ENCODE measurements at places on chromosomes 7 and 10.

- DNase-seq, result no peak
Measured at GRCh38 chr10:117165538-117166417, 27.7 kb upstream of the VAX1 start.

DNA sequence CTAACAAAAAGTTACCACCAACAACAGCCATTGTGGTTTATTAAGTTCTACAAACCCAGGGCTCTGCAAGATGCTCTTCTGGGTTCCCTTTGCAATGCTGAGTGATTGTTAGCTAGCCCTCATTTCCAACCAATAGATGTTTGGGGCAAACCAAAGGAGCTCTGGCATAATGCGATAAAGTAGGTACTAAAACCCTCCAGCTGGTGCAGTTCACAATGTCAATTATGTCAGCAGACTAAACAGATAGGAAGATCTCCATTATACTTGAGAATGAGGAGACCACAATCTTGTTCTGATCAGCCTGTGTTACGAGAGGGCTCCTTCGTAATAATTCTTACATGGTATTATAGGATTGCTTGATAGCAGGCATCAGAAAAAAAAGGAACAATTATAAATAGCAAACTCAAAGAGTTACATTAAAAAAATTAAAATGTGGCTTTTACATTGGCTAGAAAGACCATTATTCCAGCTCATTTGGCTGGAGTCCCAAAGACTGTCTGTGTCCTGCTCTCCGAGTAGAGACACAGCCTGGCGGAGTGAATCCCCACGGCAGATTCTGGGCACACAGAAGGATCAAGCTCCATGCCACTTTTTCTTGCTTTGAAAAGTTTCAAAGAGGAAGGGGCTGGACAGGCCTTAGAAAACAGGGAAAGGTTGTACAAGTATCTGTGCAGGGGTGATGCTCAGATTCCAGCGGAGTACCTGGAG, 93.8 kb downstream of the ZRANB1 start:
- DNase-seq, result peak; percentile 6

- no peak for DNase-seq
Measured at GRCh38 chr10:78755877-78756455, 312.8 kb upstream of the ZMIZ1 start.

DNA sequence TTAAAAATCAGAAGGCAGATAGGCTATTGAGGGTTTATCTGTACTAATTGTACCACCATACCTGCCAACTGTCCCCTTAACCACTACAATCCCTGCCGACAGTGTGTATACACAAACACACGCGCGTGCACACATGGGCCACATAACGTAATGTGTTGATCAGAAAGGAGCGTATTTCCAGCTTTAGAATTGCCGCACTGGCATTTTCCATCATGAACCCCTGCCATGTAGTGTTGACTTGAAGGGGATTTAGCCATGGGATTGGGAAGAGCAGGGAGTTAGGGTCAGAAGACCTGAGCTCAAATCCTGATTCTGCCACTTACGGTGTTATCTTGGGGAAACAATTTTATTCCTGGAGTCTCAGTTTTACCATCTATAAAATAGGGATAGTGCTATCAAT, 158.9 kb downstream of the TCF7L2 start:
- DNase-seq, result no peak

GRCh38 chr10:25933653-25934608, at the start of gene MYO3A:
MYO3A (plus strand) TSS chr10:25934229; CDS start chr10:25952111, 17,882 bp downstream.
- peak; percentile 49 for DNase-seq

GRCh38 chr10:1268831-1269230, 212.6 kb downstream of the WDR37 start:
- DNase-seq, result no peak

GRCh38 chr7:116393654-116394053, 105.9 kb upstream of the CAV2 start:
- DNase-seq, result no peak

DNA sequence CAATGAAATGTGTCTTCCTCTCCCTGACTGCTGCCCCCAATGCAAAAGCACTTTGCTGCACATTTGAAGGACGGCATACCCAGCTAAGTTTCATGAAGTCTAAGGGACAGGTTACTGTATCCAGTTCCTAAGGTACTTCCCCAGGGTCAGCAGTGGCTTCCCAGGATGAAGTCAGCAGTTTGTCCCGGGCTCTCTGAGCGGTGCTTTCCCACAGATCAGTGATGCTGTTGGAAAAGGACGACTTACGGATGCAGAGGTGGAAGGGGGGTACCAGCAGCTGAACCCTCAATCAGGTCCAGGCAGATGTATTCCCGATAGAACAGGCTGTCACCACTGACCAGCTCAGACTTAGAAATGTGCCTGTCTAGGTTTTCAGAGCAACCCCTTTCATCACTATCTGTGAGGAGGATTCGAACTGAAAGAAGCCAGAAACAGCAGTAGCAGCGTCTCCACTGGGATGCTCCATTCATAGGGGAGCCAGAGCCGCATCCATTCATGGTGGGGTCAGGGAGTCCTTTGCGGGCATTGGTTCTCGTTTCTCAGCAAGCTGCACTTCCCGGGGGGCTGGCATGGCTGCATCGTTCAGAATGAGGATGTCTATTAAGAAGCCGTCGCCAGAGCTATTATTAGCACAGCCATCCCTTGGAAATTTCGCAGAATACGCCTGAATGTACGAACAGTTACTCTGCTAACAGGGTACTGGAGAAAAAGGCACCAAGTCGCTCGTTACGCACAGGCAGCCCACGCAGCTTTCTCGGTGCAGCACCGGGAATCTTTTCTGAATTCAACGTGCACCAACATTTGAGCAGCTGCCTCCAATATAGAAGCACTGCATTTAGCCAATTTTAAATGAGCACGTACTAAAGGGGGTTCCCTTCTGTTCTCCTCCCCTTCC, 303.7 kb downstream of the PRPF18 start:
- DNase-seq, result peak; percentile 1

GRCh38 chr7:121267612-121268011, 61.2 kb upstream of the WNT16 start:
- DNase-seq, result no peak

DNA sequence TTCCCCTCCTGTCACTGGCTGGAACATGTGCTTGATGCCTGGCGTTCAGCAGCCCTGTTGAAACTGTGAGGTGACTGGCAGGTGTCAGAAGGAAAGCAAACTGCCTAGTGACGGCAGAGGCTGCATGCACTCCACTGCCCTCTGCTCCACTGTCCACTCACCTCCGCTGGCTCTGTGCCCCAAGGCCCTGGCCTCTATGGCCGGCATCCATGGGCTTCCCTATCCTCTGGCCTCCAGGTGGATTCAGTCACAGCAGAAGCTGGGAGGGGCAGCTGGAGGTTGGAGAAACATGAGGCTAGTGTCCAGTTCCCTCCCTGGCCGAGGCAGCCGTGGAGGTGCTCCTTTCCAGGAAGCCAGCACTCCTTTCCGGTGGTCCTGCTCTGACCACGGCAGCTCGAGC, 31.2 kb upstream of the INSIG1 start:
- DNase-seq, result no peak

- peak; percentile 35 for DNase-seq
Measured at GRCh38 chr7:148982654-148983199, 45.6 kb downstream of the PDIA4 start.

DNA sequence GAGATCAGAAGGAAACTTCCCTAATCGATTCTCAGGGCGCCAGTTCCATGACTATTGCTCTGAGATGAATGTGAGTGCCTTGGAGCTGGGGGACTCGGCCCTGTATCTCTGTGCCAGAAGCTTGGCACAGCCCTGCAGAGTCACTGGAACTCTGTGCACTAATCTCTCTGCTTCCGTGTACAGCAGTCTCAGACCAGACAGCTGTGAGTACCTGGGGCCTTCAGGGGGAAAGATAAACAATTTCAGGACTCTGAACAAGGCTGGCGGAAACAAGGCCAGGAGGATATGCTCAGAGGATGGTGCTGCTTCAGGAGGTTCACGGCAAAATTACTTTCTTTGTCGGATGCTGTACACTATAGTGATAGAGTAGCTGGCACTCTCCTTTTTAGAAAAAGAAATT, 131.7 kb upstream of the PRSS58 start:
- DNase-seq, result no peak

DNA sequence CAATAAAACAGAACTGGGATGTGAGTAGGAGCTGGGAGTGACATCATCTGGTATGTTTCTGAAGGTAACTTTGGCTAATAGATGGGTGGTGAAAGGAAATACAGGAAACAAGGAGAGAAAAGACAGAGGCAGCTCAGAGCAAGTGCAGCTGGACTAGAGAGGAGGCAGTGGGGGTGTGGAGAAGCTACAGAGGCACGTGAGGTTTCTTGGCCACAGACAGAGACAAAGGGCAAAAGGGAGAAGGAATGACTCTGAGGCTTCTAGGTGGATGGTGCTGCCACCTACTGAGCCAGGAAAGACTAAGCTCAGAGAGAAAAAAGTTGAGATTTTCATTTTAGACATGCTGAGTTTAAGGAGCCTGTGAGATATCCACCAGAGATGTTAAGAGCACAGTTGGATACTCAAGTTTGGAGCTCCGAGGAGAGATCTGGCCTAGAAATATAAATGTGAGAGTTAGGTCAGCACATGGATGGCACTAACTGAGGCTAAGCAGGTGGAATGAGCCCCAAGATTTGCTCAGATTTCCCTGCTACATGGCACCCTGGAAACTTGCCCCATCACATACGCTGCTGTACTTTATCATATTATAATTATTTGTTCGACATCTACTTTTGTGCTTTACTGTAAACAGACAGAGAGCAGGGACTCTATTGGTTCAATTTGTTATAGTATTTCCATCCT, 293.0 kb upstream of the IMMP2L start:
- DNase-seq, result peak; percentile 23

- DNase-seq, result no peak
Measured at GRCh38 chr7:41570766-41571165, 132.1 kb downstream of the INHBA start.

GRCh38 chr7:151650161-151650560, 130.5 kb upstream of the RHEB start:
- DNase-seq, result no peak

DNA sequence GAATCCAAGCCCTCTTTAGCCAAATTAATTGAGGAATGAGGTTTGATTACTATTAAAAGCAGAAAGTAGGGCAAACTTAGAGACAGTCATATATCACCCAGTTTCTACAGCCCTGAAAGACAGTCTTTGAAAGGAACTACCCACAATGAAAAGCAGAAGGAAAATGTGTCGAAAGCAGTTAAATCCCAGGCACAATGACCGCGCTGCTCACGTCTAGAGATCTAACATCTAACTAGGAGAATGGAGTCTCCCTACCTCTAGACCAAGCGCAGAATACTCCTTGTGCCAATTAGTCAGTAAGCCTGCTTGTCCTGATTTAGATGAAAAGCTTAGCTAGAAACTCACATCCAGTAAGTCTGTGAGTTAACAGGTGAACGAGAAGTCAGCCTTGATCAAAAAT, 350.0 kb downstream of the FGFR2 start:
- no peak for DNase-seq

GRCh38 chr7:55774327-55775050, 88.1 kb downstream of the SEPTIN14 start:
- peak; percentile 67 for DNase-seq

GRCh38 chr10:31742255-31742654, 186.4 kb downstream of the ARHGAP12 start:
- no peak for DNase-seq

DNA sequence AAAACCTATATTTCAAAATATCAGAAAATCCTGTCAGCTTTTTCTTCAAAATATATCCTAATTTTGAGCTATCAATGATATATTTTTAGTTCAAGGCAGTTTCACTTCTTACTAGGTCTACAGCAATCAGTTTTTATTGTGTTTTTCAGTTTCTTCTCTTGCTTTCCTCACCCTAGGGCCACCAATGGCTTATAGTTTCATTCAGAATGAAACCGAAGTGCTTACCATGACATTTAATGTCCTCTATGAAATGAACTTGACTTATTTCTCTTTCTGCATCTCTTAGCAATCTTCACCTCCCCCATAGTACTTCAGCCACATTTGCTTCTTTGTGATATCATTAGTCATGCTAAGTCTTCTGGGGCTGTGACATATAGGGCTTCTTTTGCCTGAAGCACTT, 100.3 kb downstream of the ARL5B start:
- DNase-seq, result no peak

DNA sequence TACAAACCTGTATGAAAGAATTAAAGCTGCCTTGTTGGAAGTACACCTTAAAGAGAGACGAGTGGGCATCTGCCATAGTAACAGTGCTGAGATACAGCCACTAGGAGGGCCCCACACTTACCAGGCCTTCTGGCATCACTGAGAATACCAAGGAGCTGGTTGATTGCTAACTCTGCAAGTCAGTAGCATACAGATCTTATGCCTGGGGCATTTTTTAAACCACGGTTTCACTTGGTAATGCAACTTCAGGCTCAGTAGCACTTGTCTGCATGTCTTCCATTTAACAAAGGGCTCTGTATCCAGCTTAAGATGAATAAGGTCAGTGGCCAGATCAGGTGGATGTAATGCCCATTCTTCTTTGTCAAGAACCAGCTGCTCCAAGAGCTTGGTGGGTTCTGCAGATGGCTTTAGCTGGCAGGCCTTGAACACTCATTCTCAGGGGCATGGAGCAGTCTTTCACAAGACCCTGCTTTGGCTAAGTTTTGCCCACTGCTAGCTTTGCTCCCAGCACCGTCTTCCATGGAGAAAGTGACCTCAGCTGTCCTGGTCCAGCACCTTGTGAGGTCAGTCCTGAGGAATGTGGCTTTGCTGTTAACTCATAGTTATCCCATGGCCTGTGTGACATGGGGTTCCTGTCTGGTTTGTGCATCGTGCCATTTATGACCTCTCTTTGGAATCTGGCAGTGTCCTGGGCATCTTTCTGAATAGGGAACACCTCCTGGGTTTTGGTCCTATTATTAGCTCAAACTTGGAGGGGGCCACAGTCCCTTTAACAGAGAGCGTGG, 68.1 kb downstream of the BMPER start:
- DNase-seq, result no peak

Data from NCI-H1092 treated with DMSO at 0.1 percent for 48 hours (cell line).